Suppressor macrophage treated with lipopolysaccharide for 4 hours (primary cell): ENCODE measurements at places on chromosomes 16 and 17.

DNA sequence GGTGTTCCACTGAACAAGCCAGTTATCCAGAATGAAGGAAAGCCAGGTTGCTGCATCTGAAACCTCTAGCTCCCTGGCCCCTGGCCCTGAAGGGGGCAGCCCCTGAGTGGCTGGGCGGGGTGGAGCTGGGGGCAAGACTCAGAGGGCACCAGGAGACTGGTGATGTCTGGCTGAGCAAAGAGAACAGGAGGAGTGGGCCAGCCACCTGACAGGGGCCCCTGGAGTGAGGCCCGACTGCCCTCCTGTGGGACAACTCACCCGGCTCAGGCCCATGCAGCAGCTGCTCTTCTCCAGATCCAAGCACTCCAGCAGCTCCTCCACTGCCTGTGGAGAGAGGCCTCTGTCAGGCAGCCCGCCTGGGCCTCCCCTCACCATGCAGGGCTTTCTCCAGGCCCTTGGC is 60.4 kb downstream of the PIPOX start:
- no peak for DNase-seq

DNA sequence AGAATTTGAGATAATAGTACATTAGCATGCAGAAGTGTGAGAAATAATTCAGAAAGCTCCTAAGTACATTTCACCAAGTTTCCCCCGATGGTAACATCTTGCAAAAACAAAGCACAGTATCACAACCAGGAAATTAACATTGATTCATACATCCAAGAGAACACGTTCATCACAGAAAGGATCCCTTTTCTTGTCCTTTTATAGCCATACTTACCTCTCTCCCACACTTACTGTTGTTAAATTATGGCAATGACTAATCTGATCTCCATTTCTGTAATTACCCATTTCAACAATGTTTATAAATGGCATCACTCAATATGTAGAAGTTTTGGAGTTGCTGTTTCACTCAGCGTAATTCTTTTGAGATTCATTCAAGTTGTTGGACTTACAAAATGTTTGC is 1260.0 kb downstream of the CDH8 start:
- no peak for DNase-seq

- DNase-seq, result no peak
Measured at GRCh38 chr17:44097110-44097958, 26.1 kb downstream of the HDAC5 start.

DNA sequence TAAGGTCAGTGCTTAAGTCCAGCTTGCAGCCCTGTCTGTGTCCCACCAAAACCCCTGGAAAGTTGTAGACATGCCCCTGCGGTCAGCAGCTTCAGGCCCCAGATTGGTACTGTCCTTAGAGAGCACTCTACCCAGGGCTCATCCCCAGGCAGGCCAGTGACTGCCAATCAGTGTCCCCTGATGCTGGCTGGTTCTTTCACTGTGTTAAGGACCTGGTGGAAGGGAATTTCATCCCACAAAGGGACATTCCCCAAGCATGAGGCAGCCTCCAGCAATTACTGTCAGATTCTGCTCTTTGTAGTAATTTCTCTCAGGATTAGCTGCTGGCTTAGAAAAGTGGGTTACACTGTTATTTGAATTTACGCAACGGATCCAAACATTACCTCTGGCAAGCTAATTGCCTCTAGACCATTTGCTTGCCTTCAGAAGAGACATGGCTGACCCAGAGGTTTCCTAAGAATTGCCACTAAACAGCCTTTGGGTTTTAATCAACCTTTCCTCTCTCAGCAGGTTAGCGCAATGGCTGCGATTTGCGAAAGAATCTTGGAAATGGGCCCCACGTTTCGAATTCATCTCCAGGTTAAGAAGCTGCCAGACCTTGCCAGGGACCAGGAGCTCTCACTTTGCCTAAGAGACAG is 5.9 kb downstream of the IRX6 start:
- DNase-seq, result no peak
